Stimulated activated CD8-positive, alpha-beta memory T cell treated with anti-CD3 and anti-CD28 coated beads, Interleukin-7, amount 100 ng/mL, for 1 hour (primary cell): ENCODE measurements at places on chromosomes 12 and 14.

DNA sequence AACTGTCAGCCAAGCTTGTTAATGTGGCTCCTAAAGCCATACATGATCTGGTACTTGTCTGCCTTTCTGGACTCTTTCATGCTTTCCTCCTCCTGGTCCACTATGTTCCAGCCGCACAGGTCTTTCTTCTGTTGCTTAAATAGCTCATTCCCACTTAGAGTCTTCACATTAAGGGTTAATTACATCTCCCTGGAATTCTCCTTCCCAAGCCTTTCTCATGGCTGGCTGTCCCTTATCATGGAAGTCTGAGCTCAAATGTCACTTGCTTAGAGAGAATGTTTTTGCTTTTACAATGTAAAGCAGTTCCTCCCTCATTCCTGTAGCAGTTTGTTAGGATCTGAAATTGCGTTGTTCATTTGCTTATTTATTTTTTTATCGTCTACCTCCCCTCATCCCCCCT, 199.6 kb downstream of the TRHDE start:
- DNase-seq = no peak

GRCh38 chr14:105286759-105287144, 14.0 kb downstream of the BRF1 start:
- DNase-seq = no peak

DNA sequence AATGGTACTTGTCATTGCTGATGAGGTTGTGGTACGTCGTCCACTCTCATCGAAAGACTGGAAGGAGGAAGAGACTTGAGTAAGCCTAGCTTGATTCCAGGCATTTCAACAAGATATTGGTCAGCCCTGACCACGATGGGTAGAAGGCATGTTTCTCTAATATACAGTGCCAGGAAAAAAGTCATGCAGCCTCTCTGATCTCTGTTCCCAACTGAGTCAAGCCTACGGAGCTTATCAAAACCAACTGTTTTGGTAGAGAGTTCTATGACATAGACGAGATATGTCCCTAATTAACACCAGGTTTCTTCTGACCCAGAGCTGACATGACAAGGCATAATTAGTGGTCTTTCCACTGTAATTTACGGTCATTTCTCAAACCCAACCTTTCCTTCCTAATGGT, 58.5 kb downstream of the NIN start:
- no peak for DNase-seq

GRCh38 chr14:37246427-37246829, 48.7 kb downstream of the MIPOL1 start:
- DNase-seq = no peak

- no peak for DNase-seq
Observed at GRCh38 chr14:69317780-69318179, 57.8 kb downstream of the GALNT16 start.

GRCh38 chr14:72929316-72930080, 3.2 kb downstream of the DCAF4 start:
- no peak for DNase-seq

DNA sequence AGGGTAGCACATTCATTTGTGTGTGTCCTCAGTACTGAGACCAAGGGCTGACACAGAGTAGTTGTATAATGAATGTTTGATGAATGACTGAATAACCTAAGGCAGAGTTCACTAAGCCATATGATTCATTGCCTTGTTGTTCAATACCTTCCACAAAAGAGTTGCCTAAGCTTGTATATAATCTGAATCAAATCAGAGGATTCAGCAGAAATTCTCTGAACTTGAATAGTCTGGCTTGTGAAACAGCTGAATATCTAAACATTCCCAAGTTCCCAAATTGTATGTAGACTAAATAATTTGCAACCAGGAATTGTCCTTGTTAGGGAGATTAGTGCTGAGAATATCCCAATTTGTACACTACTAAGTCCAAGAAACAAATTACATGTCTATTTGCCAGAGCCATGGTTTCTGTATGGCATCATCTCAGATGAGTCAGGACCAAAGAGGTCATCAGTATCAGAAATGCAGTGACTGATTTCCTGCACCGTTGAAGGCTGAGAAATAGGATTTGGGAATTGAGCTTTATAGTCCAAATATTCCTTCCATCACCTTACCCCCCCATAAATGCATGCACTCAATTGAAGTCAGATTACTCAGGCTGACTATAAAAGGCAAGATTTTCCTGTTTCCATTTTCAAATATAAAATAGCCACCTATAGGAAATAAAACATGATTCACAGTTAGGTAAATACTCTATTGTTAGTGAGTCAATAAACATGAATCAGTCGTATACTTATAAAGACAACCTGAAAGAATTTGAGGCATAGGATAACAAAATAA, 168.7 kb downstream of the PHLDA1 start:
- no peak for DNase-seq

GRCh38 chr14:37894463-37894862, 299.0 kb downstream of the TTC6 start:
- DNase-seq = no peak

DNA sequence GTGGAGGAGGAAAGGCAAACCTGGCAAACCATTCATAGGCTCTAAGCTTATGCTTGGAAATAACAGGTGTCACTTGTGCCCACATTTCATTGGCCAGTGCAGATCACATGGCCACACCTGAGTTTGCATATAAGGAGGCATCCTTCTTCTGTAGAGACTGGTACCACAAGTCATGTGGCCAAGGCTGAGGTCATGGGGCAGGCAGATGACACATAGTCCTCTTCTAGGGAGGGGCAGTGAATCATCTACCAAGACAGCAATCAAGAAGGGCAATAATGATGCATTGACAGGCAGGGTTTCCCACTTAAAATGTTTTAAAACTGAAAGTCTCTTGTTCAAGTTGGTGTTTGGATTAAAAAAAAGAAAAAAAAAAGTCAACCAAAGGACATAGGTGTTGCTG, 77.3 kb downstream of the DAAM1 start:
- no peak for DNase-seq

GRCh38 chr12:84922693-84923092, 10.1 kb upstream of the SLC6A15 start:
- no peak for DNase-seq

- no peak for DNase-seq
Observed at GRCh38 chr12:1660304-1661187, 30.3 kb upstream of the ADIPOR2 start.
